ENCODE measurements at places on chromosomes 6 and 20.

GRCh38 chr20:59149678-59150504, 13.7 kb upstream of the ZNF831 start:
- peak; percentile 43 for DNase-seq

GRCh38 chr20:31605031-31605901, at the start of gene ID1:
Gene ID1, plus strand, starts transcription at chr20:31605289. Its CDS starts 99 bp downstream, at chr20:31605388.
- DNase-seq = peak; percentile 90

- no peak for DNase-seq
Observed at GRCh38 chr6:47235964-47236760, 73.5 kb downstream of the TNFRSF21 start.

GRCh38 chr6:52352239-52353018, 9.5 kb upstream of the PAQR8 start:
- no peak for DNase-seq

DNA sequence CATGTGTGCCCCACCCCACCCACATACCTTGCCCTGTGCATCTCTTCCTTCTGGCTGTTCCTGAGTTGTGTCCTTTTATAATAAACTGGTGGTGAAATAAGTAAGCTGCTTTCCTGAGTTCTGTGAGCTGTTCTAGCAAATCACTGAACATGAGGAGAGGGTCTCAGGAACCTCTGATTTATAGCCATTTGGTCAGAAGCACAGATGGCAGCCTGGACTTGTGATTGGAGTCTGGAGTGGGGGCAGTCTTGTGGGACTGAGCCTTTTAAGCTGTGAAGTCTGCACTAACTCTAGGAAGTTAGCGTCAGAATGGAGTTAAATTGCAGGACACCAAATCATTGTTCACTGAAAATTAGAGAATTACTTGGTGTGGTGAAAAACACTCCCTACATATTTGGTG, 245.4 kb downstream of the LRFN2 start:
- no peak for DNase-seq

GRCh38 chr20:6212903-6213302, 90.1 kb upstream of the FERMT1 start:
- no peak for DNase-seq

DNA sequence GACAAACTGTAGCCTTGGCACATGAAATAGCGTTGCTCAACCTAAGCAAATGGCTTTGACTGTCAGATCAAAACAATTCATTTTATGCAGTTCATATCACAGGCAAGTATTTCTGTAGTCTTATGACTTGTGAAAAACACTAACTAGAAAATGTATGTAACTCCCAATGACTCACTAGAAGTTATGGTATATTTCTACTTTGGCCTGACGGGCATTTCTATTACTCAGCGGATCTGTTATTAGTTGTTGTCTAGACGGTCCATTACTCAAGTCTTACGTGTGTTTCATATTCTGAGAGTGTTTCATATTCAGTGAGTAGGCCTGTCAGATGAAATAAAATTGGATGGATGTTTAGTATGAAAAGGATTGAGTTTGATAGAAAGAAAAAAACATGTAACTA, 880.9 kb downstream of the PRIM2 start:
- no peak for DNase-seq

GRCh38 chr20:58440021-58440767, 51.2 kb downstream of the VAPB start:
- no peak for DNase-seq

DNA sequence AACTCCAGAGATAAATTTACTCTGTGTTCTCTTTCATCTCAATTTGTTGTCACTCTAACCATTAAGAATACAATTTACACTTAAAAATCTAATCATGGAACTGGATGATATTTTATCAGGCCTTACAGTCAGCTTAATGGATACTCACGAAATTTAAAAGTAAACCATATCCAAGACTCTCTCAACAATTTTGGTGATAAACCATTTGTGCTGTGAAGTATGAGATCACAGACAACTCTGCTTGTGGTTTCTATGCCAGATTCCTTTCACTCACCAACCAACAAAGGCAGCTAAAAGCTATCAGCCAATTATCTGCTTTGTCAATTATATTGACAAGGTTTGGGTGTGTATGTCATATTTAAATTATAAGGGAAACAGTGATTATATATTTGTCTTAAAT, 155.8 kb downstream of the TRDN start:
- DNase-seq = no peak

- no peak for DNase-seq
Observed at GRCh38 chr20:43567477-43567876, 8.7 kb downstream of the SGK2 start.

DNA sequence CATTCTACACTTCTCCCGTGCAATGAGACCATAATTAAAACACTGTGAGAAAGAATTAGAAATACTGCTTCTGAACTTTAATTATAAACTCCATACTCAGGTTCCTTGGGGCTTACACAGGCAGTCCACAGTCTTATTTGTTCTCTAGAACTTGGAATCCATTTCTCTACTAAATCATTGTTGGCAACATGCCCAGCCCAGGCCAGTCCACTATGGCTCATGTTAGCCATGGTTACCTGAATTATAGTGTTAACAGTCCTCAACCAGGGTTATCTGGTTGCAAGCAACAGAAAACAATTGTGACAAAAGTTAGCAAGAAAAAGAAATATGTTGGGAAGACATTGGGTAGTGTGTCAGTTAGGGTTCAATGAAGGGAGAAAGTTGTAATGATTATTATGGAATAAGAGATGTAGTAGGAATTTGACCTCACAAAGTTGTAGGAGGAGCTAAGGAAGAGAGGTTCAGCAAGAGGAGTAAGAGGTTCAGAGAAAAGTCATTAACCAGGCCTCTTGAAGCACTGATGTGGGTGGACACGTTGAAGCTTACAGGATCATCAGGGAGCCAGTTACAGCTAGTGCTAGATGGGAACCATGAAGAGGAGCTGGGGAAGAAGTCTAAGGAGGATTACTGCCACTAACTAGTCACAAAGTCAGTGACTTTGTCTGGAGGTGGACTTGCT, 352.5 kb upstream of the PRND start:
- DNase-seq = no peak

DNA sequence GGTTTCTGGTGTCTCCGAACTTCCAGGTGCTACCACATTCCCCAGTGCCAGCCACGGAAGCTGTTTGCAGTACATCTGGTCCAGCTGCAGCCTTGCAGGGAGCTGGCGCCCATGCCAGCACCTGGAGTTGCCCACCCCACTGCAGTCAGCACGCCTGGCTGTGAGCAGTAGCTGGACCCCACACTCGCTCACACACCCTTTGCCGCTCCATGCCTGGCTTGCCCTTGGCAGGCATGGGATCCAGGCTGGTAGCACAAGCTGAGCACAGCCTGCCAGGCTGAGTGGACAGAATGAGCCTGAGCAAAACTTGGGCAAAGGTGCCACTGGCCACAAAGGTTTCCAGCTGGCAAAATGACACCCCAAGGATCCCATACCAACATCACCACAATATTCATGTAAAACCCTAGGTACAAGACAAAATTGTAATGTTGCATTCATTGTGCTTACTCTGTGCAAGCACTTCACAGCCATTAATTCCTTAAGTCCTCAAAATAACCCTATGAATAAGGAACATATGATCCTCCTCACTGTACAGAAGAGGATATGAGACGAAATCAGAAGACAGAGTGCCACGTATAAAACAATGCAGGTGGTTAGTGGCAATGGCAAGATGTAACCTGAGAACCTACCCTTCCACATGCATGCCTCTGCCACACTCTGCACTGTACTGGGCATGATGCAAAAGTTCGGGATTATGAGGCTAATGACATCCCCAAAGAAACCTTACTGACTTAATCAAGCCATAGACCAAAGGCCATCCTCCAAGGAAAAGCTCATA, 18.3 kb downstream of the KIF16B start:
- no peak for DNase-seq

DNA sequence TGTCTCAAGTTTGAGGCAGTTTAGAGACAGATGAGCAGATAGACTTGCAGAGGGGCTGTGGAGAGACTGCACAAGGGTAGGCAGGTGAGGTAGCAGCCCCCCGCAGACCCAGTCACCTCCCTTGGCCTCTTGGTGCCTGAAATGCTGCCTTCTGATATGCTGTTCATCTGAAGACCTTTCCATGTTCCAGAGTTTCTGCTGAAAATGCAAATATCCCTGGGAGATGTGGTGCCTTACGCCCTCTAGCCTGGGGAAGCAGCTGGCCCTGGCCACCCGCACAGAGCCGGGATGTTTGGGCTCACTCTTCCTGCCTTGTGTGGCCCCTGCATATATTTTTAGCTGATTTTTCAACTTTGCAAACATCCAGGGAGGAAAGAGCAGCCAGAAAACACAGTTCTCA, 51.4 kb downstream of the TMEM242 start:
- no peak for DNase-seq

DNA sequence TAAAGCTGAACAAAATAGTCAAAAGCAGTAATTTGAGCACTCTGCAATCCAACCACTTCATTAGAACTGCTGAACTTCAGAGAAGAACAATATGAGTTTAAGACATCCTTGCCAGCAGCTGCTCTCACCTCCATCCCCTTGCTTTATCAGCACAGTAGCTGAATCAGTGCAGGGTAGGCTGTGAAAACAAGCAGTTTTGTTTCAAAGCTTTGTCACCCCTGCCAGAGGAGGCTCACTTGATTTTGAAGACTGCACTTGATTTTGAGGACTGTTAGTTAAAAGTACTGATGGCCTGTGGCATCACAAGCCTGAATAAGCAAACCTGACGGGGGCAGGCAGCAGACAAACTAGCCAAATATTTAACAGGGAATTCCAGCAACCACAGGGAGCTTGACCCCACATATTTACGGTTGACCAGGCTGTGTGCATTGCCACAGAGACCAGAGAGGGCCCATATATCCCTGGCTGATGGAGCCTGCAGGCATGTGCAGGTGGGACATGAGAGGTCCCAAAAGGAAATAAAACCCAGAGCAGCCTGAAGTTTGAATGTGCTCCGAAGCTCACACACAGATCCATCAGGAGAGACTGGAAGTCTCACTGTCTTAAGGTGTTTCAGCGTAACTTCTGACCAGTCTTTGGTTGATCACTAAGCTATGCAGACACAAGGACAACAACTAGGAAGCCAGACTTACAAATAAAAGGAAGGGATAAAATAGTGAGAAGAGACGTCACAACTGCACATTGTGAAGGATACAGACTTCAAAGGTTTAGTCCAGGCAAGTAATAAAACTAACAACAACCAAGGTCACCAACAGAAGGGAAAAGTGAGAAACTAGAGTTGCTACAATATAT, 97.4 kb downstream of the PDSS2 start:
- DNase-seq = no peak

- no peak for DNase-seq
Observed at GRCh38 chr20:58742668-58743566, 50.3 kb downstream of the NPEPL1 start.

DNA sequence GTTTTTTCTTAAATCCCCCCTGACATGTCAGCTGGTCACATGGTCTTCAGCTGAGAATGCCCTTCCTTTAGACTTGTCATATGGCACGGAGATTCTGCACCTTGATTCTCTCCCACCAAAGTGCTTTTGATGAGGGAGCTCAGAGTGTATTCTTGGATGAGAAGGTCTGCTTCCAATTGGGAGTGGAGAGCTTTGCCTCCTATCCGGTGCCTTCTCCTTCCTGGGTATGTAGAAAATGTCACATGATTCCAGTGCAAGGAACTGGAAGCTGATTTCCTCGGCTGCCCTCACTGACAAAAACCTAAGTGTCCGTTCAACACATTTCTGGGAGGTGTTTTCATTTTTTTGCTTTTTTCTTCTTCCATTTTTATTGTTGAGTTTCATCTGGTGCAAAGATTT, 197.2 kb downstream of the TFAP2C start:
- DNase-seq = no peak

DNA sequence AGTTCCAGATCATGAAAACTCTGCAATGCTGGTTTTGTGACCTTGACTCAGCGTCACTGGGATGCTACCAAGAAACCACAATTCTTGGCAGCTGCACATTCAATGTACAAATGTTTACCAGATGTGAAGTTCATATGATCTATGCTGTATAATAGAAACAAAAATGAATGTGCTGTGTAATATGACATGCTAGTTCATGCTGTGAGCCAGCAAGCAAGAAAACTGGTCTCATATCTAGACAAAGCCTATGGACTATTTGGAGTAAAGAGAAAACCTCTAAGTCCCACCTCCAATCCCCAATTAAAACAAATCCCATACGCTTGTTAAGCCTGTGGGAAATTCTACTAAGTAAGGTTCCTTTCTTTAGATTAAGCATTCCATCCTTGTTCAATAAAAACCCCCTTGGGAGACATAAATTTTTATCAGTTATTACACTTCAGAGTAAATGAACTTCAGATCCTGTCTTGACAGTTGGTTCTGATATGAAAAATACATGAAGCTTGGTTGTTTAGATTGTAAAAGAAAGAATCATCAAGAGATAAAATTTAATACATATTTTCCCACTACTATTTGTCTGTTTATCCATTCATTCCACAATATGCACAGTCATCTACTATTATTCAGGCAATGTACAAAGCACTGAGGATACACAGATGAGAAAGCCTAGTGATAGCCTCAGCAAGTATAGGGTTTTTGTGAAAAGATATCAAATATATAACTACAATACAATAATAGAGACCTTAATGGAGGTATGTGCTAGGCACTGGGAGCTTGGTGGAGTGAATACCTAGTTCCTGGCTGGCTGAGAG, 20.1 kb downstream of the COL21A1 start:
- DNase-seq = no peak

DNA sequence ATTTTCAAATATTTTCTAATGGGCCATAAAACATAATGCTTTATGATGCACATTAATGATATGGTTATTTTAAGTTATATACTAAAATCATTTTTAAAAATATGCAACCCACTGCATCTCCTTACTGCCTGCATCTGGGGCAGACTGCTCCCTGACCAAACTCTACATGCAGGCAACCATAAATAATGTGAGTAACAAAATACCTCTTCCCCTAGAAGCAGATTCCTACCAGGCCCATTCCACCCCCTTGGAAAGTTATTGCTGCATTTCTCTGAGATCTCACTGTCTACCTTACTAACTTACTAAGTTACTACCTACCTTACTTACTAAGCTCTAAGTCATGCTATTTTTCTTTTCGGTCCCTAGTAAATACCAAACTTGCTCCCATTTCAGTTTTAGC, 71.8 kb downstream of the ATG5 start:
- no peak for DNase-seq

- DNase-seq = no peak
Observed at GRCh38 chr6:163950159-163950558, 535.6 kb downstream of the QKI start.

GRCh38 chr6:32669893-32670292, 3.4 kb upstream of the HLA-DQB1 start:
- no peak for DNase-seq

- no peak for DNase-seq
Observed at GRCh38 chr6:166484863-166485262, 101.6 kb downstream of the RAMACL start.

- no peak for DNase-seq
Observed at GRCh38 chr6:73768558-73768957, 72.6 kb downstream of the CD109 start.
